ENCODE measurements at places on chromosomes 13 and 19.

GRCh38 chr13:28854657-28855056, 34.5 kb downstream of the MTUS2 start:
- DNase-seq: no peak

DNA sequence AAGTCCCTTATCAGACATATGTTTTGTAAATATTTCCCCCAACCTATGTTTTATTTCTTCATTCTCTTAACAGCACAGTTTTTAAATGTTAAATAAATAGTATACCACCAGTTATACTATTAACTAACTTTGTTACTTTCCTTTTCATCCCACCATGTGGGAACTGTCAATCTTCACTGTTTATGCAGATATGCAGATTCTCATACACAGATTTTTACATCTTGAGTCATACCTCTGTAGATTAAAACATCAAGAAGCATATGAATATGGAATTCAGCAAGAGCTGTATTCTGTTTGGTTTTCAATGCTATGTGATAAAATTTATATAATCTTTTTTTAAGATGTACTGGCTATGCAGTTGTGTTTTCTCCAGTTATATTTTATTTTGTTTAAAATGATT, 566.3 kb downstream of the LIG4 start:
- DNase-seq: no peak

DNA sequence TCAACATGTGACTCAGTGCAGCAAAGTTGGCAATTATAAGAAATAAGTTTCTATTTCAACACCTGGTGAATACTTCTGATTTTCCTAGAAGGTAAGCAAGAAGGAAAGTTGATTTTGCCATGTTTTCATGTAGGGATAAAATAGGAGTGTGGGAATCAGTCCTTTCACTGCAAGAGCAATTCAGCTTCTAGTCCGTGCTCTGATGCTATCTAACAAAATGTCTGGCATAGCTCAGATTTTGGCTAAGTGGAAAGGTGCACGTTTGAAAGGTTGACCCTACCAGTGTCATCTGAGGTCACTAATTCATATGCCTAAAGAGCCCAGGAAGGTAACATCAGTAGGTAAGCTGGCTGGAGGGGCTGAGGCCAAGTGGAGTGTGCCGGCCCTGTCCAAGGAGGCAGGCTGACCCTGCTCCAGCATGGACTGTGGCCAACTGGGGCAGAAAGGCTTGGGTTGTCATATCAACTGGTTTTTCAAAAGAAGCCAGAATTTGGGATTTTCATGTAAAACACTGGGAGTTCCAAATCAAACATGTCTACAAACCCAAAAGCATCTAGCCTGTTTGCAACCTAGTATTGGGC, 38.9 kb upstream of the MEDAG start:
- DNase-seq: no peak

GRCh38 chr19:43607238-43608205, 4.4 kb upstream of the SRRM5 start:
- no peak for DNase-seq

- DNase-seq: no peak
These were observed 26.8 kb downstream of the RBM26 start for GRCh38 chr13:79379274-79379673.

DNA sequence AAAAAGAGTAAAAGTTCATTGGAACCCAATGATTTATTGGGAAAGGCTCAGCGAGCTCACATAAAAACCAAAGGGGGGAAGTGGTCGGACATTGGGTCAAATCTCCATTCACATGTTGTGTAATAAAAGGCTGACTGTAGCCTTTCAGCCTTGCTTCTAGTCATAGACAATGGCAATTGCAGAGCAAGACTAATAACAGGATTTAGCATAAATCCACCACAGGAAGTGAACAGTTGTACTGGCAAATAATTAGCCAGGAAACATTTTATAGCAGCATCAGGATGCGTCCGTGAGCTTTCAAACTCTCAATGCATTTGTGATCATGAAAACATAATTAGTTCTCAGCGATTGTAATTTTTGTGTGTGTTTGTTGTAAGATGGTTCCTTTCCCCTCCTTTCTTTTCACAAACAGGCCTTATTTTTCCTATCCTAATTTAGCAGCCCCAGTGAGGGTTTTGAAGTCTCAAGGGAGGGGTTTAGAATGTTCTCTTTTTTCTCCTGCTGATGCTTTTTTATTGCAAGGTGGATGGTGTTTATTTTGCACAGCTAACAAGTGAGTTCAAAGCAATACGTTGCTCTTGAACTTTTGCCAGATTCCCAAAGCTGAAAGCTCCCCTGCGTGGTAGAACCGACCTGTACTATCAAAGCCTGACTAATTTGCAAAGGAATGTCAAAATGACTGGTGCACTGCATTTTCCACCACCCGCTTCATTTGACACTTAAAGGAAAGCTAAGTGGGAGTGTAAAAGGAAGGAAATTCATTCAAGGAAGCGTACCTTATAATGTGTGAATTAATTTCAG, 105.6 kb downstream of the SPRY2 start:
- DNase-seq: no peak

- no peak for DNase-seq
These were observed 19.6 kb downstream of the CELF5 start for GRCh38 chr19:3243819-3244700.

DNA sequence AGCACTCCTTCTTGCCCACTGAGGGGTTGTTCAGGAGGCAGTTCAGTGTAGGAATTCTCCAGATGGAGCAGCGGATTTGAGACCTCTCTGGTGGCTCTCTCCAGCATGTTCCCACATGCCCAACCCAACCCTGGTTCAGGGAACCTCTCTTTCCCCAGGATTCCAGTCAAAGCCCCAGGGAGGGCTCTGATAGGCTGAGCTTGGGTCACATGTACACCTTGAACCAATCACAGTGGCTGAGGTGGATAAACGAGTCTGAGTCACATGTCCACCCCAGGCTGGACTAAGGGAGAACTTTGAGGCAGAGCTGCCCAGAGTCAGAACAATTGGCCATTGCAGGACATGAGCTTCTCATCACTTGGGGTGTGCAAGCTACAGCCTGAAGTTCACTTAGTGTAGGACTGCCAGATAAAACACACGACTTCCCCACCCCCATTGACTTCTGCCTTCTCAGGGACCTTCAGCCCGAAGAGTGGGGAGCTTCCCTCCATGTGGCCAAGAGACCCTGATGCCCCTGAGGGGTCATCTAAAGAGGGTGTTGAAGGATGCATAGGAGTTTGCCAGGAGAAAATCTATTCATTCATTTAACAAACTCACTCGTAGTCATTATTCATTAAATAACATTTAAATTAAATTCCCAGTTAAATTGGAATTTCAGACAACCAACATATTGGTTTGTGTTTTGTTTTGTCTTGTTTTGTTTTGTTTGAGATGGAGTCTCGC, 4.0 kb upstream of the MAST3 start:
- DNase-seq: no peak

DNA sequence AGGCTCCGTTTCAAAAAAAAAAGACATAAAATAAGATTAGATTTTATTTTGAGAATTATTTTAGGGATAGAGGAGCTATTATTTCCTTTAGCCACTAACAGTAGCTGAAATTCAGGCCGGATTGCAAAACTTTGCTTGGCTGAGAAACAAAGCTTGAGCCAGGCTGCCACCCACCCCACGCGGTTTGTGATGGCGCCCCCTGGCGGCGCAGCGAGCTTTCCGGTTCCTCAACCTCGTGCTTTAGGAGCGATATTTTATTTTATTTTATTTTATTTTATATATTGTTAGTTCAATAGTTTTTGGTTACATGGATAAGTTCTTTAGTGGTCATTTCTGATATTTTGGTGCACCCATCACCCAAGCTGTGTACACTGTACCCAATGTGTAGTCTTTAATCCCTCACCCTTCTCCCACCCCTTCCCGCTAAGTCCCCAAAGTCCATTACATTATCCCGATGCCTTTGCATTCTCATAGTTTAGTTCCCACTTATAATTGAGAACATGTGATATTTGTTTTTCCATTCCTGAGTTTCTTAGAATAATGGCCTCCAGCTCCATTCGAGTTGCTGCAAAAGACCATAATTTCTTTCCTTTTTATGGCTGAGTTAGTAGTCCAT, 19.8 kb upstream of the CEACAM4 start:
- no peak for DNase-seq

DNA sequence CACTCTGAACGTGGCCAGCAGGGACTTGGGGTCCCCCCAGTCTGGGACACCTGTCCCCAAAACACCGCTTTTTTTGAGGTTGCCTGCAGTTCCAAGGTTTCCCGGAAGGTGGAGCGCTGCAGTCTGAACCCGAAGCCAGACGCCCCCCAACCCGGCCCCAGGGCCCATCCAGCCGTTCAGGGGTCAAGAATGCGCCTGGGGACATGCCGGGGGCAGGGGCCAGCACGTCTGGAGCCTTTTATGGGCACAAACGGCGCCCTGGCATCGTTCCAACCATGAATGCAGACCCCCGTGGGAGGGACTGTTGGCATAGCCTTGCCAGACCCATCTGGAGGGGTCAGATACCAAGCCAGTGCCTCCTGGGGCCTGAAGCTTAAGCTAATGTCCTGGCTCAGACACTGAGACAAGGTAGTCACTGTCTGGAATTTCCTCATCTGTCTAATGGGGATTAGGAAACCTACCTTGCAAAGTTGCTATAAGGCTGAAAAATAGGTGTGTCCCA, 6.9 kb downstream of the S1PR5 start:
- DNase-seq: no peak

- no peak for DNase-seq
These were observed 91.4 kb downstream of the MYCBP2 start for GRCh38 chr13:77235456-77236022.

DNA sequence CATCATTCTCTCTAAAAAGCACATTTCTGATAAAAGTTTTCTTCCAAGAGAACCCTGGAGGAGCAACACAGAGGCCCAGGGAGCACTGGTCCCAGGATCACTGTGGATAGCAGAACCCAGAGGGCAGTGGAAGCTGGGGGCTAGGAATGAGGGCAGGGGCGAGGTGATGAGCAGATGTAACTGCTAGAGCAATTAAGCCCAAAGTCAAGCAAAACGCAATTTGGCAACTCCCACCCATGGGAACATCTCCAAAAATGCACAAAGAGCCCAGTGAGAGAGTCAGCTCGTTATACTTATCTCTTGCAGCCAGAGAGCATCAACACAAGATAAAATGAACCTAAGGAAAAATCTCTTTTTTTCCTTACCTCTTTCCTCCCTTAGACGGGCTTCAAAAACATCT, 284.2 kb downstream of the TBC1D4 start:
- no peak for DNase-seq

DNA sequence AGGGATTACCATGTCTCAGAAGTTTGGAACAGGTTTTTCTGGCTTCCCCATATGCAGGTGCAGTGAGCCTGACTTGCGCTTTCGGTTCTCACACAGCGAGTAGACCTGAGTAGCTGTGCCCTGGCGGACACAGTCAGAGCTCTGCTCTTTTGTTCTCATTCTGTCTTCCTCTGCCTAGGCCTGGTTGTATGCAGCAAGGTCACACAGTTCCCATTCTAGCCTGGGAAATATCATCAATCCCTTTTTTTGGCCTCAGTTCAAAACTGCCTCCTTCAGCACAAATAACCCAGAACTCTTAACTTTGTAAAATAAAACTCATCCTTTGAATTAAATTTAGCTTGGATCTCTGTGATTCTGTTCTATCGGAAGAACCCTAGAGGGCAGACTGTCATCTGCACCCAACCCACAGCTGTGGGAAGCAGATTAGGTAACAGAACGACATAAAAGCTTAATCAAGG, 10.2 kb downstream of the OXGR1 start:
- DNase-seq: no peak

GRCh38 chr19:13150187-13150930, at the start of the genes IER2 and STX10:
IER2 (plus strand) TSS chr19:13150411; CDS start chr19:13153187, 2,776 bp downstream.
STX10 (minus strand) TSS chr19:13150375; CDS start chr19:13150173, 202 bp downstream.
- peak; percentile 98 for DNase-seq

- DNase-seq: no peak
These were observed 40.8 kb downstream of the BBC3 start for GRCh38 chr19:47190167-47190727.

GRCh38 chr19:1237027-1237659, 662 bp downstream of the CBARP start:
- no peak for DNase-seq

DNA sequence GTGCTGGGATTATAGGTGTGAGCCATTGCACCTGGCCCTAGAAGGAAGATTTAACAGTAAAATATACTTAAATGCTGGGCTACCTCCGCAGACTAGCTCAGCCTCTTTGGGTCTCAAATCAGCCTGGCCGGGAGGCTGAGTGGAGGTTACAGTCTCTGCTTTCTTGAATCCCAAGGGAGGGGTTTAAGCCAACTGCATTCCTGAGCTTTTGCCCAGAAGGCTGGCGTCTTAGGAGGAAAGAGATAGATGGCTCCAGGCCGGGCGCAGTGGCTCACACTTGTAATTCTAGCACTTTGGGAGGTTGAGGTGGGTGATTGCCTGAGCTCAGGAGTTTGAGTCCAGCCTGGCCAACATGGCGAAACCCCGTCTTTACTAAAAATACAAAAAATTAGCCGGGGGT, 623 bp upstream of the C5AR1 start:
- DNase-seq: no peak

DNA sequence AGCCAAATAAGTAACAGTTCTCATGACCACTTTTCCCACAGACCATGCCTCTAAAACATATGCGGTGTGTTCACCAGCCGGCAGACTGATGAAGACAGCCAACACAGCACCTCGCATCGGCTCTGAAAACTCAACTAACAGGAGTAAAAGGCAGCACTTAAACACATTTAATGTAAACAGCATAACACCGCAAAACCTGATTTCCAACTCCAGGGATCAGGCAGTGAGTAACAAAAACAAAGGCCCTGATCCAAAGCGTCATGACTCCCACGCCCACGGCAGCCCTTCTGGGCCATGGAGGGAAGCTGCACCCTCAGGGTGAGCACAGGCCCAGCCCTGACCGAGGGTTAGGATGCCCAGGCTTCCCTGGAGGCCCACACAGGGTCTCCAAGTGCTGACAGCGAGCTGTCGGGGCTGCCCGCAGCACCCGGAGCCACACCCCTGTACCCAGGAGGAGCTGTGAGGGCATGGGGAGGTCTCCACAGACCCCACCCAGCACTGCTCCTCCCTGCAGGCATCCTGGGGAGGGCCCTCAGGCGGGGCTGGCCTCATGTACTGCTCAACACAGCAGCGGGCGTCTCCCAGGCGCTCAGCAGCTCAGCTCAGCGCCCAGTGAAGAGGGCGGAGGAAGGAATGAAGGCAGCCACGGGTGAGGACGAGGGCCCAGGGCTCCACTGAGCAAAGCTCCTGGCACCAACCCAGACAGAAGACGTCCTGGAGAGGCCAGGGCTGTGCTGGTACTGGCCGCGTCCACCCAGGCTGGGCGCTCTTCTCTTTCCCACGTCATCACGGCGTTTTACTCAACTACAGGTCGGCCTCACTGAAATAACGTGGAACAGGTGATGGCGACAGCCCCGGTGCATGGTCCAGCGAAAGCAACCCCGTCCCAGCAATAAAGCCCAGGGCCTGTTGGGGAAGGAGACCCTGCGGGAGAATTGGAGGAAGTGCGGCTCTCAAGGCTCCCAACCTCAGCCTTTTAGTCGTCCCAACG, 53.7 kb downstream of the RASA3 start:
- peak; percentile 87 for DNase-seq

GRCh38 chr19:43446746-43447489, 18.5 kb downstream of the LYPD3 start:
- DNase-seq: peak; percentile 85

DNA sequence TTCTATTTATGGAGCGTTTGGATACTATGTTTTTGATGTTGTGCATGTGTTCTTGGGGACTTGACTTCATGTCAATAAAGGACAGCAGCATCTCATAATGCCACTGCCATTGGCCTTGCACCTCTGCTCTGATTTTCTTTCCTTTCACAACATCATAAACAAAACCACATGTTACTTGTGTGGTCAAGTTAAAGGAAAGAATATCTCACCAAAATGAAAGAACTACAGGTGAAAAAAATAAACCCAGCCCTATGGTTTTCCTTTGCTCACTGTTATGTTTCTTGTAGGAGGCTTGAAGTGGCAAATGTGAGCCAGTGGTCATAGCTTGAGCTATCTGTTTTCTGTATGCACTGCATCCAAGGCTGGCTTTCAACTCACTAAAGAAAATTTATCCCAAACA, 240.4 kb downstream of the KCNRG start:
- no peak for DNase-seq

- no peak for DNase-seq
These were observed 93.3 kb upstream of the ZNF98 start for GRCh38 chr19:22515435-22515834.

Measured in suprapubic skin (tissue), 4 donors.